ENCODE measurements at places on chromosomes 6 and 20.

- no peak for DNase-seq
Measured at GRCh38 chr6:137951064-137951597, 84.1 kb downstream of the TNFAIP3 start.

DNA sequence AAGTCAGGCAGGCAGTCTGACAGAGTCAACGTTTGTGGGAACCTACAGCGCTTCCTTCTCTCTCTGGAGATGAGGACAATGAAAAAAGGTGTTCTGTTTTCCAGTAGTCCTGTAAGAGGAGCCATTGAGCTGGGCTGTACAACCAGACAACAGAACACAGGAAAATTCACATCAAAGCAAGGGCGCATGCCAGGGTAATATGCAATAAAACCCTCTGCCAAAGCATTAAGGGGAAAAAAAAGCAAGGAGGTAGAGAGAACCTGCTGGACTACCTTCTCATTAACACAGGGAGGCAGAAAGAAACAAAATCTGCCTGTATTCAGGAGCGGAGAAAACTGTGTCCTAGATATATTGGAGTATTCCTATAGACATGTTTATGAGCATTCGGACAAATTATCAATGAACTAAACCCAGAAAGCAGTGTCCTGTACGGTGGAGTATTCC, 1.3 kb downstream of the RNF24 start:
- peak; percentile 44 for DNase-seq

GRCh38 chr6:167324111-167324510, 775 bp upstream of the TTLL2 start:
- DNase-seq, result no peak

DNA sequence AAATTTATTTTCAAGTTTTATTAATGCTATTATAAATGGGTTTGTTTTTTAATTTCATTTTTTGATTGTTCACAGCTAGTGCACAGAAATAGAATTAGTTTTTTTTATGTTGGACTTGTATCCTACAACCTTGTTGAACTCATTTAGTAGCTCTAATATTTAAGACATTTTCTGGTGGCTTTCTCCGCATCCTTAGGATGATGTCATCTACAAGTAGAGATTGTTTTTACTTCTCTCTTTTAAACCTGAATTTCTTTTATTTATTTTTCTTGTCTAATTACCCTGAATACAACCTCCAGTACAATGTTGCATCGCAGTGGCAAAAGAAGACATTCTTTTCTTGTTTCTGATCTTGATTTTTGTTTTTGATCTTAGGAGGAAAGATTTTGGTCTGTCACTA, 142.6 kb upstream of the PRDM1 start:
- no peak for DNase-seq

DNA sequence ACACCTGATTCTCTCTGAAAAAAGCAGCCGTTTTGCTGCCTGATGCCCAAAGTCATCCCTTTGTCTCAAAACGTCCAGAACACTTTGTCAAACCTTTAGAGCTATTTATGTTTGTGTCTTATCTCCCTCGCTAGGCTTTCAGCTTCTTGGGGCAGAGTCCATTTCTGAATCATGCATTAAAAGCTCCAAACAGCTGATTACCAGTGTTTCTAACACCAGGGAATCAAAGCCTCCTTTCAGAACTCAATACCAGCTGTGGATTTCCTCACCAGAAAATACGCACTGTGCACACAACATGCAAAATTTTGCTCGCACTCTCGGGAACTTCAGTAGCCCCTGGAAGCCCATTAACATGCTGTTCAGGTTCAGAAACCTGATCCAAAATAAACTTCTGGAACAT, 333.3 kb downstream of the HACE1 start:
- DNase-seq, result no peak

DNA sequence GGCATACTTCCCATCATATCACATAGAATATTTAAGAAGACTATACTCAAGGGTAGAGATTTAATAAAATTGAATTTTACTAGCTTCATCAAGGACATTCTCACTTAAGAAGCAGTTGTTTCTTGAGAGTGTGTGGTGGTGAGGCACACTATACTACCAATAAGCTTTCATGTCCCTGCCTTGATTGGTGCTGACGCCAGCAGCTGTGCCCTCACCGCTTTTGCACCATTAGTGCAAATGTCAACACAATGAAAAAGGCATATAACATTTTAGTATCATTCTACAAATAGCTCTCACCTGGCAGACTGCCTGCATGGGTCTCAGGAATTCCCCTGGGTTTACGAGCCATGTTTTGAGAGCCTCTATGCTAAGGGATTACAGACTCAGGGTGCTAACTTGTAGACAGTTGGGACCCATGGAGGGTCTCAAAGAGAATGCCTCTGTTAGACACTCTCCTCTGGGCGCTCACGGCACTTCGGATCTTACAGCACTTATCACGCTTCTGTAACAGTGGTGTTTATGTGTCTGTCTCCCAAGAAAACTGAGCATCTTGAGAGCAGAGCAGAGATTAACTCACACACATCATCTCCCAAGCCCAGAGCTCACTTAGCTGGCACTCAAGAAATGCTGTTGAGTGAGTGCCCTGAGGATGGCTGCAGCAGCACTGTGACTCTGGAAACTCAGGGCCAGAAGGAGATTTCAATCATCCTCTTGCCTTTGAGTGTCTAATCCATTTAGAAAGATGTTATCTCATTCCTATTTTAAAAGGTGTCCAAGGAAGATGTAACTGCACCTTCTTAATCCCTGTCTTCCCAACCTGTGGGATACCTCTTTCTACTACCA, 143.3 kb upstream of the GPR6 start:
- no peak for DNase-seq

DNA sequence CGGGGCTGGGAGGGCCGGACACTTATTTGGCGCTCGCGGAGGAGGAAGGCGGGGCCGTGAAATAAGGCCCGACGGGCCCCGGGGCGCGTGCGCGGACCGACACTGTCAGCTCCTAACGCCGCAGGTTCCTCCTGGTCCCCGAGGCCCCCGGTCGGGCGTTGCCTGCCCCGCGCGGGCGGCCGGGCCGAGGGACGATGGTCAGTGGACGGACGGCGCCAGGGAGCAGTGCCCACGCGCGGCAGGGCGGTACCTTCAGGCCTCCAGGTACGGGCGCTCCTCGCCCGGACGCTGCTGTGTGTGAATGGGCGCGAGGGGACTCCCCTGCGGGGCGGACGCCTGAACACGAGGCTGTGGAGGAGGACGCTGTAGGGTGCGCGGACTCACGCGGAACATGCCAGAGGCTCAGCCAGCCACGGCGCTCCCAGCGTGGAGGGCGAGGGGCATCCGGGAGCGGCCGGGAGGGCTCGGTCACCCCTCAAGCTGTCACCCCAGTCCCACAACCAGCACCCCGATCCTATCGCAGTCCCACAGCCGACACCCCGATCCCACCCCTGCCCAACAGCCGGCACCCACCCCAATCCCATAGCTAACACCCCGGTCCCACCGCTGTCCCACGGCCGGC, 339 bp upstream of the GMEB2 start:
- peak; percentile 96 for DNase-seq

GRCh38 chr20:152131-152530, 5.1 kb upstream of the DEFB127 start:
- no peak for DNase-seq

DNA sequence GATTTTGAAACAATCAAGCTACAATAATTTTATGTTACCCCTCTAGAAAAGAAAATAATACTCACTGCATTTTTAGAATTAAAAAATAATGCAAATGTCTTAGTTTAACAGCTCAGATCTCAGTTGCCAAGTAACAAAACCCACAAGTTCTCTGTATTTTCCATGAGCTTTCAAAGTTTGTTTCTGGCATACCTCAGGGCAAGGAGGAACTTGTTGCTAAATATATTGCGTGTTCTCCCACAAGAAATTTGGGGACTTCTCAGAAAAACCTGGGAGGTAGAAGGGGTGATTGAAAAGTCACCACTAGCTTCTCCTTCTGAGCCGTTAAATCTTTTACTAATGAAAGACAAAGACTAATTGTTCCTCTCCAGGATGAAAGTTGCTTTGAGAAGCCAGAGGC, 236.8 kb upstream of the MARCKS start:
- no peak for DNase-seq
